ENCODE measurements at places on chromosomes 7 and 10. TPM values are rescaled to one million over a fixed set of nuclear protein-coding genes. Genes with fewer than 3 reads are reported as not detected.

DNA sequence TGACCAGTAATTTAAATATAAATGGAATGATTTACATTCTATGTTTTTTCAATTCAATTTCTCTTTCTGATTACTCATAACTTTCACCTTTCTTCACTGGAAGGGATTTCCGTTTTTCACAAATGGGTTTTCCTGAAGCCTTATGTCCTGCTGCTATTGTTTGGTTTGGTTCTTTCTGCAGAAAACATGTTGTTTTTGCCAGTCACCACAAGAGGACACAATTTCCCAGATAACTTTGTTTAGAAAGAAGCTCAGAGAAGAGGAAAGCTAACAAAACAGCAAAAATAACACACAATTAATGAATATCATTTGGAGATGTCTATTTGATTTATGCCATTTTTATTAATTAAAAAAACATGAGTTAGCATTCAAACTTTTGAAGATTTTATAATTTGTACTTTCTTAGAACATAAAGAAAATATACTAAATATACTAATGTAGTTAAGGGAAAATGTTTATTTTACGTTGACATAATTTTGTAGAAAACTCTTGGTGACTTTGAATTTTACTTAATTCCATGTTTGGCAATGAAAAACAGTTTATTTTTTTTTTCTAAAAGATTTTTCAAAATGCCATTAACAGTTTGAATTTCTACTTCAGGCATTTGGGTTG is 4.6 kb upstream of the TWIST1 start:
- DNase-seq = peak; percentile 85

DNA sequence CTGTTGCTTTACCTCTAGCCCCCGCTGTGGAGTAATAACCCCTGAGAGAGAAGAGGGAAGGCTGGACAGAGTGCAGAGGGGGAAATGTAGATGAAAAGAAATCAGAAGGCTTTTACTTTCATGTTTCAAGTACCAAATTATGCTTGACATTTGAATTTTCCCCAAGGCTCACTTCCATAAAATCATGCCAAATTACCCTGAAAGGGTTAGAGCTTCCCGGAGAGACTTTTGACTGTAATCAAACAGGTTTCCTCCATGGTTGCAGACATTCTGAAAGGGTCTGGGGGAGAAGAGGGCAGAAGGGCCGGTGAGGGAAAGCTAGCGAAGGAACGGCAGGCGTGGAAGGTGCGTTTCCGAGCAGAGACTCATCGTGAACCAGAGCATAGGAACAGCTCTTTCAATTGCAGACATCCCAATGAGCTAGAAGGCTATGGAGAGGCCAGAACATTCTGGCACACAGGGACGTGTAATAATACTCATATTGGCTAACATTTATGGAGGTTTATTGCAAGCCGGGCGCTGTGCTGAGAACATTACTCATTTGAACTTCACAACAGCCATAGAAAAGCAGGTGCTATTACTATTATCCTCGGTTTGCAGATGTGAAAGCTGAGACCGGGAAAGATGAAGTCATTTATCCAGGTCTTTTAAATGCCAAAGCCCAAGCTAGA is 620.8 kb upstream of the AUTS2 start:
- DNase-seq = no peak

DNA sequence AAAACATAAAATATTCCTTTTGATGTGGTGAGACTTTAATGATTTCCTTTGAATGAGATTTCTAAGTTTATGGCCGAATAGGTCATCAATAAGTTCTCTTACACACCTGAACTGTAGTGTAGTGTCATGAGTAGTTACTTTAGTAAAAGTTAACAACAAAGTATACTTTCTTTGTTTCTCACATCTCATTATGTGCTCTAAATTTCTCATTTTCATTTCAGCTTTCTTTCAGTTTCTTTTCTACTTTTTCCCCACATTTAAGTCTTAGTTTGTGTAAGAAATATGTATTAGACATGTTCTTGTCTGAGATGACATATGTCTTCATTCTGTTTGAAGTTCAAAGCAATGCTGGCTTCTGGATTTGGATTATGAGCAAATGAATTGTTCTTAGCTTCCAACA is 348.1 kb downstream of the ANKRD7 start:
- no peak for DNase-seq

SPDYE16 gene
- not detected for total RNA-seq

- DNase-seq = no peak
Observed at GRCh38 chr10:48450233-48450740, 143.8 kb downstream of the MAPK8 start.

- no peak for DNase-seq
Observed at GRCh38 chr10:63758080-63758479, 236.9 kb downstream of the REEP3 start.

- DNase-seq = no peak
Observed at GRCh38 chr7:158279539-158280447, 307.8 kb downstream of the PTPRN2 start.

- no peak for DNase-seq
Observed at GRCh38 chr10:49752584-49752983, 9.5 kb downstream of the OGDHL start.

DNA sequence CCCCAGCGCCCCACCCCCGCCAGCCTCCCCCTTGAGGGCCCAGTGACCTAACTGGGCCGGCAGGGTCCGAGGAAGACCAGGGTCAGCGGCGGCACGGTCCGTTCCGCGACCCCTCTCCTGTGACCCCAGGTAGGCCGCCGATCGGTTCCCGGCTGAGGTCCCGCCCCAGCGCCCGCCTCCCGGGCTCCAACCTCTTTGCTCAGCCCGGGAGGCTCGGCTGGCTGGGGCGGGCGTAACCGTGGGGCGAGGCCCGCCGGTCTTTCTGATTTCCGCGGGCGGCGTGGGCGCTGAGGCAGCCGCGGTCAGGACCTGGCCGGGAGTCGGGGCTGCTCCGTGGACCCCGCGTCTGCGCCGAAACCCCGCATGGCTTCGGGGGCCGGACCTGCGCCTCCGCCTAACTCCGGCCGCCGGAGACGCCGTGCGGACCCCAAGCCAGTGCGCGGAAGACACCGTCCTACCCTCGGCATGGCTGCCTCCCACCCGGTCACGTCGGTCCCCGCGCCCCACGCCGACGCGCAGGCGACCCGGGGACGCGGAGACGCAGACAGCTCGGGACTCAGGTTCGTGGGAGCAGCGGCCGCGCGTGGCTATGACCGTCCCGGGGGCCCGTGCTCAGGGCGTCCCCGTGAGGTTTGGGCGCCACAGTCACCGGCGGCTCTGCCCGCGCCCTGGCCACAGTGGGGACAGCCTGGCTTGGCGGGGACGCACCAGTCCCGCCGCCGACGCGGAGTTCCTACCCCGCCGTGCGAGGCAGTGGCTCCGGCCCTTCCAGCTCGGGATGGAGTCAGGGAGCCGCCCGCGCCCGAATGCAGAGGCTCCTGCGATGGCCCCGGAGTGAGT is 1.0 kb upstream of the VENTX start:
- no peak for DNase-seq

DNA sequence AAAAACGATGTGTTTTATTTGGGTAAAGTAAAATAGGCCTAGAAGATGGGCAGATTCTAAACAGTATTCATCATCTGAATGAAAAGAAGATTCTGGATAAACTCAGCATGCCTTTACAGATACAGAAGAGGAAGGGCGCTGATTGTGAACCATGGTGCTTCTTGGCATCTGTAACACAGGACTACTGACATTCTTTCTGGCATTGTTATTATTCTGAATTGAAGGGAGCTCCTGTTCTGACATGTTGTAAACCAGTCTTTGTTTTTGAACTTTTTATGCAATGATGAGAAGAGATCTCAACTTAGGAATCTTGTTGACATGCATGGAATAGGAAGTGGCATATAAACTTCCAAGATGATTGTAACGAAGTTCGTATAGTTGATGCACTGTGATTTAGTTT is 13.5 kb downstream of the RPA3 start:
- no peak for DNase-seq

- no peak for DNase-seq
Observed at GRCh38 chr10:115976342-115976741, 296.7 kb downstream of the GFRA1 start.

DNA sequence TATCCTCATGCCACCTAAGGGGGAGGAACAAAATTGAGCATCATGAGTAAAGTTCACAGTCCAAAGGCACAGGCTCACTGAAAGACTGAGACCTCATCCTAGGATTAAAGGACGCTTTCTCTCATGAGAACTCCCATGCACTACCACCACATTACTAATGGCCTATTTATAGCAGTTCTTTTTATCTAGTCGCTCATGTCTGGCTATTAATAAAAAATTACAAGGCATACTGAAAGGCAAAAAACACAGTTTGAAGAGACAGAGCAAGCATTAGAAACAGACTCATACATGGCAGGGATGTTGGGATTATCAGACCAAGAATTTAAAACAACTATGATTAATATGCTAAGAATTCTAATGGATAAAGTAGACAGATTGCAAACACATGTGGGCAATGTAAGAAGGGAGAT is 46.0 kb upstream of the CDK13 start:
- DNase-seq = no peak

- DNase-seq = peak; percentile 47
Observed at GRCh38 chr10:31620226-31621151, 301.5 kb downstream of the ZEB1 start.

- no peak for DNase-seq
Observed at GRCh38 chr7:6650086-6650485, 13.0 kb downstream of the ZNF316 start.

HOXA5 gene
- 10.3 TPM for total RNA-seq

GRCh38 chr7:75631711-75632110 is 107.0 kb downstream of the HIP1 start:
- no peak for DNase-seq

DNA sequence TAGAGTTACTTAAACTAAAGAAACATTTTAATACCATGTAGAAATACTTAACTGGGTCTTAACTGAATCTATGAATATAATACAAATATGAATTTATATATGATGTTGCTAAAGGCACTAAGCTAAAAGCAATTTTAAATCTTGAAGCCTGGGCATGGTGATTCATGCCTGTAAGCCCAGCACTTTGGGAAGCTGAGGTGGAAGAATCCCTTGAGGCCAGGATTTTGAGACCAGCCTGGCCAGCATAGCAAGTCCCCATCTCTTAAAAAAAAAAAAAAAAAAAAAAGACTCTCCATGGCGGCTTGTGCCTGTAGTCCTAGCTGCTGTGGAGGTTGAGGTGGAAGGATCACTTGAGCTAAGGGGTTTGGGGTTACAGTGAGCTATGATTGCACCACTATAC is 95.3 kb downstream of the CCSER2 start:
- DNase-seq = no peak

GRCh38 chr7:51123322-51124019 is 193.1 kb downstream of the COBL start:
- peak; percentile 85 for DNase-seq

HABP2 gene
- total RNA-seq = not detected

AKR1C8 gene
- total RNA-seq = not detected

GRCh38 chr10:13808556-13809391 is 222.0 kb downstream of the PRPF18 start:
- no peak for DNase-seq

GRCh38 chr7:115864082-115864481 is 166.5 kb downstream of the TFEC start:
- no peak for DNase-seq

H2BK1 gene
- not detected for total RNA-seq

ABCB1 gene
- total RNA-seq = 3.2 TPM

- no peak for DNase-seq
Observed at GRCh38 chr7:154178895-154179294, 126.7 kb downstream of the DPP6 start.

C10orf143 gene
- total RNA-seq = 0.08 TPM

TMEM176A gene
- total RNA-seq = not detected

NUTM2D gene
- 0.32 TPM for total RNA-seq
